ENCODE measurements at places on chromosomes 3 and 15. TPM values are rescaled to one million over a fixed set of nuclear protein-coding genes. Genes with fewer than 3 reads are reported as not detected.

Gene CAMK2N2
- total RNA-seq = 0.53 TPM

Gene C3orf38
- 22.5 TPM for total RNA-seq

Gene CHST13
- total RNA-seq = not detected

Gene DOCK3
- 1.3 TPM for total RNA-seq

Gene MESP1
- total RNA-seq = 4.0 TPM

Gene ALDH1A2
- total RNA-seq = not detected

Gene TMEM45A
- 4.5 TPM for total RNA-seq

Gene TMEM212
- total RNA-seq = not detected

Gene SNTN
- total RNA-seq = not detected

Gene CPN2
- total RNA-seq = not detected

DNA sequence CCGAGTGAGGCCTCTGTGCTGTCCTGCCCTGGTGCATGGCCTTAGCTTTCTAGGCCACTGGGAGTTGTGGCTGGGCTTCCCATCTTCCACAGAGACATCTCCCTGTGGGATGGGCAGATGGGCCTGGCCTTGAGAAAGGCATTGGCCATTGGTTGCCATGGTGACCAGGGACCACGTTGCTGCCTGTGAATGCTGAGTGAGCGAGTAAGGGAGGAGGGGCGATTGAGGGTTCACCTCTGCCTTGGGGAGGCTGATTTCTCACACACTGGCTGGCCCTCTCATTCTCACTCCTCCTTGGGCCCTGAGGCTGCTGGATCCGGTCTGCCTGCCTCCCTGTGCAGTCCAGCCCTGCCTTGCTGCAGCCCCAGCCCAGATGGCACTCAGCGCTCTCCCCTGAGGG, 26.4 kb upstream of the DOCK3 start:
- DNase-seq = no peak

DNA sequence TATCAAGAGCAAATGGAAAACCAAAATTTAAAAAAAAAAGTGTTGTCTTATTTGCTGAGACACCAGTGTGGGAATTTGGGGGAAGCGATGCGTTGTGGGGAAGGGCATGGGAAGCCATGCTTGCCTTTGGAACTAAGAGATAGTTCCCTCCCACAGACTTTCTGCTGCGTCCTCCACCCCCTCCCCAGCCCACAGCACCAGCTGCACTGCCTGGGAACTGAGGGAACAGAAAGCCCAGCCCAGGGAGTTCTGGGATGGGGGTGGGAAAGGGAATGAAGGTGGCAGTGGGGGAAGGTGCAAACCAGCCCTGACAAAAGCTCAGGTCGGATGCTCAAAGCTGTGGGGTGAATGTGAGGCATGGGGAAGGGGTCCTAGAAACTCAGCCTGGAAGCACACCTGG, 8.1 kb upstream of the NTRK3 start:
- DNase-seq = no peak

GRCh38 chr3:18611991-18612390, 186.9 kb upstream of the SATB1 start:
- no peak for DNase-seq

GRCh38 chr3:37509069-37509468, 334.7 kb upstream of the LRRFIP2 start:
- DNase-seq = no peak

DNA sequence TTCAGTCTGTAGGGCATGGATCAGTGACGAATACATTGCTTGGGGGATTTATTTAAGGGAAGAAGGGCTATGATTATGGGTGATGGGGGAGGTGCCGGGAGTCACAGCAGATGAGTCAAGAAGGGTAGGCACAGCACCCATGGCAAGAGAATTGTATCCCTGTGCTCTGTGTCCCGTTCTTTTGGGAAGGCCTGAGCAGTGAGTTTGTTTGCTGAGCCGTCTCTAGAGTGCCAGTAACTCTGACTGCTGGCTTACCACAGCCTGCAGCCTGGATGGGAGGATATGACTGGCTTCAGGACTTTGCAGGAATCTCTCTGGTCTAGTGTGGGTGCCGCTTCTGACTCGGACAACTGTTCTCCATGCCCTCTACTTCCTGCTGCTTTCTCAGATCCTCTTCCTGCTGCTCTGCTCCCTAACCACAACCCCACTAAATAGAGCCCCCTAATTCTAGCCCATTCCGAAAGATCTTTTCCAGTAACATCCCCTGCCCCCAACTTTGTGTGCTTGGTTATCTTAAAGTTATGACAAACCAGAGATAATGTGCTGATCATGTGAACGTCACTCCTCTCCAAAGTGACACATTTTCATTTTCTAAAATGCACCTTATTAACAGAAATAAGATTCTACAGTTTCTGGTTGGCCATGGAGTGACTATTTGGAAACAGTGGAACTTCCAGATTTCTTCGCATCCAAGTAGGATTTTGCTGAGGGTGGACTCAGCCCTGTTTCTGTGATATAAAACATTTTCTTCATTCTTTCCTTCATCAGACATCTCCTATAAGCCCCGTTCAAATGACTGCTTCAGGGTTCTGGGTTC, 239.0 kb downstream of the SLCO3A1 start:
- DNase-seq = no peak

DNA sequence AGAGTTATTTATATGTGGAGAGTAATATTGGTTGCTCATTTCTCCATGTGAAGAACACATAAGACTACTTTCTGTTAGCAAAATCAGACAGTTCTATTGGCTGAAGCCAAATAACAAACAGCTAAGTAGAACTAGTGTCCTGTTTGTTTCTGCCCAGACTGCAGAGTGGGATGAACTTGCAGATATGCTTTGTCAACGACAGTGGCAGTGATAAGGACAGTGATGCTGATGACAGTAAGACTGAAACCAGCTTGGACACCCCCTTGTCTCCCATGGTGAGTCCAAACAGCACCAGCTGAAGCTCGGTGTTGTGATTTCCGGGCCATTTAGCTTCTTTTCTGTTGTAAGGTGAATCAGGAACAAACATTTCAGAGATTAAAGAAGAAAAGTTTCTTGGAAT, 102.6 kb upstream of the IL12A start:
- no peak for DNase-seq

DNA sequence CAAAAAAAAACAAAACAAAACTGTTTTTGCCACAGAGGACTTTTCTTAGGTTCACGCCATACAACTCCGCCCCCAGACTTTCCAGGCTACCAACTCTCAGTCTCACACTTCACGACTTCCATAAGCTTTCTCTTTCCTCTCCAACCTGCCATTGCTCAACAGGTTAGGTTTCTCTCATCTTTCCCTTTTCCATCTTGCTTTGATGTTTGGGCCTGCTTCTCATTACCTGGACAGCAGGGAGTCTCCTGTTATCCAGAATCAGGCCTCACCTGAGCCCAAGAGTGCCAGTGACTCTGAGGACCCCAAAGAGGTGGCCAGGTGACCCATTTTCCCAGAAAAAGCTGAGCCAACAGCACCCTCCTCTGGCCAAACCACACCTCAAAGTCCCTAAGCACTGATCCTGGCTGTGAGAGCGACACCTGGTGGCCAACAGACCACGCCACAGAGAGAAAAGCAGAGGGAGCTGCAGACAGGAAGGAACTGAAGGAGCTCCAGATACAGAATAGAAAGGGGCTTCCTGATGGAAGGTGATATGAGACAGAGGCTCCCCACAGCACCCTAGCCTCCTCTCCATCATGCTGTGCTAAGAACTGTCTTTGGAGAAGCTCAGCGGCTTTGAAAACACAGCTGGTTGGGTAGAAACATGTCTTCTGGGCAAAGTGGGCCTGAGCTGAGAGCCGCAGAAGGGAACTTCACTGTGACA, 4.0 kb downstream of the CCDC51 start:
- peak; percentile 87 for DNase-seq

GRCh38 chr15:75114327-75114726, 87.4 kb upstream of the C15orf39 start:
- DNase-seq = no peak

DNA sequence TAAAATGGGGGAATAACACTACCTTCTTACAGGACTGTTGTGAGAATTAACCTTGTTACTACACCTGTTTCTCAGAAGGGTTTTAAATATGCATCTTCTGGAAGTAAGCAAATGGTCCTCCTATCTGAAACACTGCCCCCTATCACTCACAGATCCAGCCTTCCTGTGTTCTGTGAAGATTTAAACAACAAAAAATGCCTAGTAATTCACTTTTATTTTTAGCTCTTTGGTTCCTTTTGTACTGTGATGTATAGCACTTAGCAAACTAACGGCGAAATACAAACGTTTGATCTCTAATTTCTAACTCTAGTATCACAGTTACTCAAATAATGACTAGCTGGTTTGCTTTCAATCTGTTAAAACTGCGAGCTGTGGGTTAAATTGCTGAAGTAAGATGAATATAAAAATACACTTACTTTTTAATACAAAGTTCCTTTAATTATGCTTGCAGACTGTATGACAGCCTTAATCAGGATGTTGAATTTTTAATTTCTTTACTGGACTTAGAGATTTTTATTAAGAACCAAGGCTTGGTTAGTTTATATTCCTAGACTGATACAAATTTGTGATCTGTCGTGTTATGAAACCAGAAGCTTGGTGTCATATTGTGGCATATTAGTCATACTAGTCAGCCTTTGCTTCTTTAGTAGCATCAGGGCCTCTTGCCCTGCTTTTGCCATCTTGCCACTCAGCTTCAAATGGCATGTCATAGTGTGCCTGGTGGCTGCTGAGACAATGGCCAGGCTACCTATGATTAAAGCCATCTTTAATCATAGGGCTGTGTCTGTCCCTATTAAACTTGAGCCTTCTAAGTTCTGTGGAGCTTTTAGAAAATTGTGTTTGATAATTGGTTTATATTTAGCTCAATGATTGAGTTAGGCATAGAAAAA, 9.2 kb downstream of the EIF3J start:
- no peak for DNase-seq

- no peak for DNase-seq
Observed at GRCh38 chr3:69012800-69013252, 658 bp downstream of the EOGT start.

- DNase-seq = no peak
Observed at GRCh38 chr15:80689716-80690115, 5.4 kb upstream of the ABHD17C start.

DNA sequence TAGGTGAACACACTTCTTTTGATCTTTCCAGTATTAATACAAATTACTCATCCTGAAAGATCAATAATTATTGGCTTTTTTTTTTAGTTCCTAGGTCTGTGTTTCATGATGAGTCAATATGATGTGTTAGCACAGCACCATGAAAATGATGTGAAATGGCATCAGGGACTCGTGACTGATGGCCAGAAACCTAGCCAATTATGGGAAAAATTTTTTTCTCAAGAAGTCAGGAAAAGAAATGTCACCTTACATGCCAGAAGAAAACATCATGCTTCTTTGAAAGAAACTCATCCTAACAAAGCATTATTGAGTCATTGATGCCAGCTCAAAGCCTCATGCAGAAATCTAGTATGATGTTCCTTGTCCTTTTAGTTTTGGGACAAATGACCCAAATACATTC, 468.3 kb upstream of the CBLB start:
- no peak for DNase-seq

GRCh38 chr15:66071160-66071920, 182.2 kb downstream of the MEGF11 start:
- DNase-seq = no peak

GRCh38 chr3:133865136-133865855, 30.4 kb downstream of the RAB6B start:
- DNase-seq = no peak

DNA sequence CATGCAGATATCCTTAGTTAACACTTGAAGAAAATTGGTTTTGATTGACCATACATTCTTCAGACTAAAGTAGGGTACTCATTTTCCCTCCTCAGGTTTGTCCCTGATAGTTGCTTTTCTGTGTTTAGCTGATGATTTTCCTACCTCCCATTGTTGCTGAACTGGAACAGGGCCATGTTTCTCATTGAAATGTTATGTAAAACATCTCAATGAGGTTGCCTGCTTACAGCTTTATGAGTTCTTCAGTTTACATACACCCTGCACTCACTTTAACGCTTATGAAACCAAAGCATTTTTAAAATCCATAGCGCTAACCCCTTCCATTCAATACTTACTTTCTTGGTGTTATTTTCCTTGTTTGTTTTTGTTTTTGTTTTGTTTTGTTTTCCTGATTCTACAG, 61.9 kb downstream of the HMG20A start:
- no peak for DNase-seq

DNA sequence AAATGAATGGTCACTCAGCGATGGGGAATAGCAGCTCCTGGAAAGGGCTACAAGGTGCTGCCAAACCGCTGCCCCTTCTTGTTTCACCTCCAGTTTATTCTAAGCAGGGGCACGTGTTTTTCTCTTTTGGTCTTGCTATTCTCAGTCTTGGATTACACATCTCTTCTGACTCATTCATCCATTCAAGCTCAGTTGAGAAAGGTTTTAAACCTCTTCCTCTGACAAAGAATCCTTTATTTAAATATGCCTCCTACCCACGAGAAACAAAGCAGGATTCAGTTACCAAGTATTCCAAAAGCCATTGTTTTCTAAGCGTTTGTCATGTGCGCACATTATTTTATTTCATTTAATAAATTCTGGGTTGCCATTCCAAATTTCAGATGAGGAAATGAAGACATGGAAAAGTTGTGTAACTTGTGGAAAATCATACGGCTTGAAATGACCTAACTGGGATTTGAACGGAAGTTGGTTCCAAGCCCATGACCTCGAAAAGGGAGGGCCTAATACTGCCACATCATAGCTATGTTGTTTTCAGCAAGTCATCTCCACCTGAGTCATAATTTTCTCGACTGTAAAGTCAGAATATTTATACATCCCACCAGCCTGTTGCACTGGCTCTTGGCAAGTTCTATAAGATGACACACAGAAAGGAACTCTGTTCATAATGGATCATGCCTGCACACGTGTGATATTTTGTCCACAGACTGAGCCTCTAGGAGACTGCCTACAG, 292.0 kb upstream of the SLCO3A1 start:
- no peak for DNase-seq

DNA sequence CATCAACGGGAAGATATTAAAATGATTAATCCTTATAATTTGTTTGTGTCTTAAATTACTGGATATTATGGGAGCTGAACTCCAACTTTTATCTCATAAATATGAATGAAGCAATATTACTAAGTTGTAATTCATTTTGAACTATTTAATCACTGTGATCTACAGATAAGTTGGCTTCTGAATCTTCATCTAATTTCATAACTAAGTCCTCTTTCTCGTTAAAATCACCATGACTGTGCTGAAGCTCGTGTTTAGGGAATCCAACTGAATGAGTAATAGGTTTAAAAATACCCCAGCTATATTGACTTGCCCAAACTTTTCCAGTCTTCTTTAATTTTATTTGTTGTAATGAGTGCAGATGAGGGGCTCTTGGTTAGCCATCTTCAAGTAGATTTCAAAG, 14.1 kb downstream of the MDFIC2 start:
- no peak for DNase-seq

- no peak for DNase-seq
Observed at GRCh38 chr3:101381809-101382208, 61.4 kb upstream of the IMPG2 start.

GRCh38 chr15:27422997-27423396, 452.0 kb downstream of the GABRG3 start:
- no peak for DNase-seq

GRCh38 chr15:70289191-70289955, 191.7 kb upstream of the TLE3 start:
- DNase-seq = no peak

- DNase-seq = no peak
Observed at GRCh38 chr3:127370906-127371305, 83.1 kb upstream of the PRR20G start.

Data from natural killer cell treated with Interleukin-12 subunit alpha and Interleukin-12 subunit beta and Interleukin-15 and Interleukin-18, amount 100 ng/mL, for 72 hours (primary cell).